ENCODE measurements at places on chromosomes 6 and 20.

DNA sequence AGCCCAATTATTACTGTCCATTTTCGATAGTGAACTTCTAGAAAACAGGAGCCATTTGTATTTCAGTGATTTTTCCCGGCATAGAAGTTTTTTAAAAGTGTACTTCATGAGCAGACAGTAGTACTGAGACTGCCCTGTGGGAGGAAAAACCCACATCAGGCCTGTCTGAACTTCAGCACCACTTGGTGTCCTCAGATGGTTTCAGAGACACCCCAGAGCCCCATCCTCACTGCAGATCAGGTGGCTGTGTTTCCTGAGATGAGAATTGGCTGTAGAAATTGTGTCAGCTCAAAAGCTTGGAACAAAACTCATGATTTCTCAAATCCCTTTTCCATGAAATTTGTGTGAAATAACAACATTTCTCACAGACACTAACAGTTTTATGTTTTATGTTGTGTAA lies 110.0 kb upstream of the RIN2 start:
- DNase-seq, result no peak

- DNase-seq, result no peak
Measured at GRCh38 chr6:79403563-79403962, 133.7 kb downstream of the LCA5 start.

DNA sequence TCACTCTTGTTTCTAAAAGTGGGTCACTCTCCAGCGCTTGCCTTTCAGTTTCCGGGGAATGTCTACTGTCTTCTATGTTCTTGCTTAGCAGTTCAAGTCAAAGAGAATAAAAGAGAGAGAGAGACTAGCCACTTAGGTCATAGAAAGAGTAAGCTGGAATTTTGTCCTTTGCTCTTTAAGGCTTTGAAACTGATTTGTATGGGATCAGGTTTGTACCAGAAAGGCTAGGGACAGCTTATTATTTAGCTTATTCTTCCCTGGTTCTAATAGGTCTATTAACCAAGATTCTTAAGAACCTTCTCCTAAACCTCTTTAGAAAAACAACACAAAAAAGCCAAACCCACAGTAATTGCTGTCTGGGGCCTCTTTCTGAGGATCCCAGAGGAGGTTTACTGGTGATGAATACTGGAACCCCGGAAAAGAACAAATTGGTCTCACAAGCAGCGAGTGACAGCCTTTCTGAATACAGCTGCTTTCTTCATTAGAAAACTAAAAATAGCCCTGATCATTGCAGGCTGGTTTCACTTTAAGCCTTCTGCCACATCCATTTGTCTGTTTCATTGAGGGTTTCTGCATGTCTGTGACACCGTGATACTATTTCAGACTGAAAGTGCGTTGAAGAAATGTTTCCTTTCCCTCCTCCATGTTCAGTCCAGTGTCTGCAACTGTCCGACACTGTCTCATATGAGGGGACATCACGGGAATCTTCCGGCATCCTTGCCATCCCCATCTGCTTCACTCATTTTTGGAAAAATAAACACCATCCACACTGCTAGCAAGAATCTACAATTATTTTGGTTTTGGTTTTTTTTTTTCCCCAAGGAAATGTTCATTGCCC lies 75.1 kb upstream of the ATXN1 start:
- no peak for DNase-seq

DNA sequence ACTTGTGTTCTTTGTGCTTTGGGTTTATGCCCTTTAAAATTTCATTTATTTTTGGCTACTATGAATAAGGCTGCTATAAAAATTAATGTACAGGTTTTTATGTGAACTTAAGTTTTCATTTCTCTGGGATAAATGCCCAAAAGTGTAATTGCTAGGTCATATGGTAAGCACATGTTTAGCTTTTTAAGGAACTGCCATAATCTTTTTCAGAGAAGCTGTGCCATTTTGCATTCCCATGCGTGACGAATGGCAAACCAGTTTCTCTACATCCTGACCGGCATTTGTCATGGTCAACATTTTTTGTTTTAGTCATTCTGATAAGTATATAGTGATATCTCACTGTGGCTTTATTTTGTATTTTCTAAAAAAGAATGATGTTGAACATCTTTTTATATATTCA lies 236.0 kb upstream of the SGK1 start:
- DNase-seq, result no peak

- no peak for DNase-seq
Measured at GRCh38 chr6:71107911-71108420, 151.1 kb upstream of the B3GAT2 start.

- no peak for DNase-seq
Measured at GRCh38 chr20:38260025-38260377, 534 bp downstream of the KIAA1755 start.

GRCh38 chr6:167805349-167806060 lies 21.2 kb upstream of the AFDN start:
- no peak for DNase-seq

DNA sequence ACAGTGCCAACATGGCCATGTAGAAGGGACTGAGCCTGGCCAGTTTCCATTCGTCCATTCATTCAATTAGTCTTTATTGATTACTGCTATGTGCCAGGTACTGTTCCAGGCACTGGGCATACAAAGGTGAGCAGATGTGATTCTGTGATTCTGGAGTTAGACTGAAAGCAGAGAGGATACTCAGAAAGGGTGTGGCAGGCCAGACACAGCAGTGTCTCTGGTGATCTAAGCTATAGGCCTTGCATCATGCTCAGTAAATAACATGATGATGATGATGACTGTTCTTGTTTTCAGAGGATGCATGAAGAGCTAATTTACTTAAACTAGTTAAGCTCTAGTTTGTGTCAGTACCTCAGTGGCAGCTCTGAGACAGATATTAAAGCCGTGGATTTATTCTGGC lies 31.4 kb upstream of the FUCA2 start:
- DNase-seq, result no peak

- DNase-seq, result no peak
Measured at GRCh38 chr6:131112249-131112648, 23.0 kb upstream of the AKAP7 start.

GRCh38 chr6:88629838-88630494 lies 333.5 kb downstream of the RNGTT start:
- DNase-seq, result no peak

DNA sequence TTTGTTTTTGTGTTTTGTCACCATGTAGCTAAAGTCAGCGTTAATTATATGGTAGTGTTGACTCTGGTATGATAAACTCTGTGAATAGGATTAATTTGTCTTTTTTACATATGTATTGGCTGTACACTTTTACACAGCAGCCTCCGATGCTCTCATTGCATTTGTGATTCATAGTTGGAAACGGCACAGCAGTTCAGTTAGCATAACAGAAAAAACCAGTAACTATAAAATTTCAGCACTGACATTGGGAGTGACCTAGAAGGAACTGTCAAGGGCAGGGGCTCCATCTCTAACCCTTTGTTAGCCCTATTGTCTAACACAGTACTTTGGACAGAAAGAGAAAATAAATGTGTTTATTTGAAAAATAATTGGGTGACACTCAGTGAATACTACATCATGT lies 5.6 kb upstream of the BEND6 start:
- DNase-seq, result no peak

DNA sequence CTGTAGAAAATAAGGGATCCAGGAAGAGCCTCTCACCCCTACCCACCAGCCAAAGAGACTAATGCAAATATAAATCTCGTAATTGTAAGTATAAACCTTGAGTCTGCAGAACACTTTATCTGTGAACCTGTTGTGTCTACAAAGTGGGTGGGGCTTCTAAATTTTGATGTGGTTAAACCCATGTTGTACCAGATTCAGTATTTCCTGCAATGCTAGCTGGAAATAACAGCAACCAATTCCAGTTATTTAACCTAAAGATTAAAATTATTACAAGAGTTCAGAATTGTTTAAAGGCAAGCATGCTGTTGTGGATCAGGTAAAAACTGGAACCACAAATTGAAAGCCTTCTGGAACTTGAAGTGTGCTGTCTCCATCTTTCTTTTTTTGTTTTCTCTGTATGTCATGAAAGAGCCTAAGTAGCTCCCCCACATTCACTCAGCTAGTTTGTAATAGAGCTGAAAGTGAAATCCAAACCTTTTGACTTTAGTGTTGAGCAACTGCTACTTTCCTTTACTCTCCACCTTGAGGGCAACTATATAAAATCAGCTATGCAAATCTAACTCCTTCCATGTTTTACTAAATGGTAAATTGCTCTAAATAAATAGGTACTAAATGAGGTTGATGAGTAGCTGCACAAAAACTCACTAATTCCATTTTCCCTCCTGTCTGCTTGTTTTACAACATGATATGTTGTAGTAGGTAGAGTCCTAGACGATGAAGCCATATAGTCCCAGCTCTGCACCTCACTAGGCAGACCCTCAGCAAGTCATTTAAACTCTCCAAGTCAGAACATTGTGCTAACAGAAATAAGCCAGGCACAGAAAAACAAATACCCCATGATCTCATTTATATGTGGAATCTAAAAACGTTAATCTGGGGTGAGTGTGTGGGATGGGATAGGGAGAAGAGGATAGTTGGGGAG lies 17.9 kb upstream of the THEMIS start:
- DNase-seq, result no peak

DNA sequence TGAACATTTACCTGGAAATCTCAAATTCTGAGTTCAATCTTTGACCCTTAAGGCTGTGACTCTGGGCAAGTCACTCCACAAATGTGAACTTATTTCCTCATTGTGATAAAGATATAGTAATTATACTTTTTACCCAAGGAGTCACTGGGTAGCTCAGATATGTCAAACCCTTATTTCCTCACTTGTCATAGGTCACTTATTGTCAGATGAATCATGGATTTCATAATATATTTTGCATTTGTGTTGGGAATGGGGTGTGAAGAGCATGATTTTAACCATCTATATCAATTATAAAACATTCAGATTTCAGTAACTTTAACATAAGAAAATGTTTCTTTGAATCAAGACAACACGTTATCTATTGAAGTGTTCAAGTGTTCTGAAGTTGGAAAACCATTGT lies 3.7 kb upstream of the CARMIL1 start:
- no peak for DNase-seq

GRCh38 chr6:170269846-170270541 lies 20.9 kb downstream of the DLL1 start:
- no peak for DNase-seq

DNA sequence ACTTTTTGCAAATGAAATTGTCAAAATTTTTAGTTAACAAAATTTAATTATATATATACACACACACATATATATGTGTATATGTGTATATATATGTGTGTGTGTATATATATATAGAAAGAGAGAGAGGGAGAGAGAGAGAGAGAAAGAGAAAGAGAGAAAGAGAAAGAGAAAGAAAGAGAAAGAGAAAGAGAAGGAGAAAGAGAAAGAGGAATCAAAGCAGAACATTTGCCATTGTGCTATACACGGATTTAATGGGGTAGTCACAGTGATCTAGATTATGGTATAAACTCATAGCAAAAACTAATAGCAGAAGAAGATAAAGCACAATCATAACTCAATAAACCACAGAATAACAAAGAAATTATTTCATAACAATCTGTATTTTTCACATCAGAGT lies 126.7 kb downstream of the DST start:
- no peak for DNase-seq

DNA sequence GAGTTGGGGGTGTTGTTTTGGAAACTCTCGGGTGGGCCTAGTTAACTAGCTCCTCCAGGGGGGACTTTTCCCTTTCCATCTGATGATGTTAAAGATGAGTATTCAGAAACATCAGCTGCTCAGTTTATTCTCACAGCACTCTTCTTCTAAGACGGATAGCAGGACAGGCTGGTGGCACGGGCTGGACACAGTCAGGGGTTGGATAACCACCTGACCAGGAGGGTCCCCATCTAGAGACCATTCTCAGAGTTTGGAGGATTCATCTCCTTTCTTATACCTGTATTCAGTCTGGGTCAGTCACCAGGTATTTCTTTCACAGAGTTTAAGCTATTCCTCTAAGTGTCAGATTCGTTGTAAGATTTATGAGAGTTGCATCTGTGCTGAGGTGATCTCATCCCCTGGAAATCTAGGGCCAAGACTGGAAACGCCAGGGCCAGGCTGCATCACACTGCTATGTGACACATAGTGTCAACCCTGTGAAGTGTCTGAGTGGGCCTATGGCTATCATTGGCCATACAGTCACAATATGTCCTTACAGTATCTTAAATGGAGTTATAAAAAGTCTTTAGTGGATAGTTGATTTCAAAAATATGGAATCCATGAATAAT lies 111.7 kb downstream of the FAM50B start:
- DNase-seq, result no peak

- no peak for DNase-seq
Measured at GRCh38 chr20:63498960-63499337, at the start of gene EEF1A2. Gene EEF1A2, minus strand, starts transcription at chr20:63499083. Its CDS starts 1,320 bp downstream, at chr20:63497763.

- no peak for DNase-seq
Measured at GRCh38 chr6:6998194-6998569, 109.6 kb upstream of the RREB1 start.

DNA sequence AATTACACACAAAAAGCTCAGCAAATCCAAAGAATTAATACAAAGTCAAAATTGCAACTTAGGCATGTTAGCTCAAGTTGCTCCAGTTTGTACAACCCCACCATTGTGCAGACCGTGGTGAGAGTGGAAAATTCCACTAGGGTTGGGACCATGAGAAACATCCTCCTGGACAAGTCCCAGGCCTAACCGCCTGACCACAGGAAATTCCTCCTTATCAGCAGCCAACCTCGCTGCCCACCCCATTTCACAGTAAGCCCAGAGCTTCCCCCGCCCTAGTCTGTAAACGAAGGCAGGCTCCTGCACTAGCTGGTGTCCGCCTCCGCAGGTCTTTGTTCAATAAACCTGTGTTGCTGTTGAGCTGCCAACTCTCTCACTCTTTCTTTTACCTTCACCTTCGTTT lies 1023.3 kb downstream of the EYS start:
- DNase-seq, result no peak

DNA sequence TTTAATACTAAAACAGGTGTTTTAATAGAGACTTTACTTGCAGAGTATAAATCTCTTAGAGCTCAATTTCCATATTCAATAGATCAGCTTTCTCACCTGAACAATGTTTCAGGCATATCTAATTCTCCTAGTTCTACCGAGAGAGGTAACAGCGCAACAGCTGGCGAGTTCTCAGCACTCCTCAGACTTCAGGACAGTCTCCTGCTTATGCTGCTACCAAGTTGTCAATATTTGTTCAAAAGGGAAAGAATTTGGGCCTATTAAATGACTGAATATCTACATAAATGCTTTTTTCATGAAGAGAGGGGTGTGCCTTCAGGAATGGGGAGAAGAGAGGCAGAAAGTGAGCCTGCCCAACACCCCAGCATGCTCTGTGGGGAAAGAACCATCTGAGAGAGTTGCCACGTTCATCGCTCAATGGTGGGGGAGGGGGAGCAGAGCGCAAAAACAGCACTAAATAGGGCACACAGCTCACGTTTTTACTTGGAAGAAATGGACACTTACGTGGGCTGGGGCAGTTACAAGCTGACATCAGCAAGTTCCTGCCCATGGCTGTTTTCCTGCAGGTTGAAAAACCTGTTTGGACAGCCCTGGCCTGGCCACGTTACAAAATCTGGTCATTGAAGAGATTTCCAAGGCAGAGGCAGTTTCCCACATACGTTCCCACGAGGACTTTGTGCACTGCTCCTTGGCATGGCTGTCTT lies 38.0 kb downstream of the EZR start:
- DNase-seq, result no peak

- DNase-seq, result no peak
Measured at GRCh38 chr6:167093922-167094432, 28.9 kb upstream of the CCR6 start.
